ENCODE measurements at places on chromosomes 16 and 17.

DNA sequence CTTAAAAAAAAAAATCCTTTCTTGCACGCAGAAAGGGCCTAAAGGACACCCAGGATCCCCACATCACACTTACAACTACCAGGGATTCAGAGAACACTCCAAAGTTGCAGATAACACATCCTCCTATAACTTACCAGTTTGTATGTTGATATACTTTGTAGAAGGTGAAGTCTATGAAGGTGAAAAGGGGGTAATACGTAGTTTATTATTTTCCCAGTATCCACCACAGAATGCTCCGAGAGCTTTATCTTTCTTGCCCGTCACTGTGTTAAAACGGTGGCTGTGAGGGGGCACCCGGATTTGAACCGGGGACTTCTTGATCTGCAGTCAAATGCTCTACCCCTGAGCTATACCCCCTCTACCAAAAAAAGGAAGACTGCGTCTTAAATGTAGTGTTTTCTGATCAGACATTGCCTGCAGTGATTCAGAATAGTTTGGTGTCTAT lies 7.9 kb upstream of the RPL23 start:
- peak; percentile 30 for DNase-seq

- no peak for DNase-seq
Observed at GRCh38 chr17:48996722-48997102, 473 bp upstream of the IGF2BP1 start.

GRCh38 chr17:17420082-17420481 lies 56.7 kb upstream of the MED9 start:
- no peak for DNase-seq

DNA sequence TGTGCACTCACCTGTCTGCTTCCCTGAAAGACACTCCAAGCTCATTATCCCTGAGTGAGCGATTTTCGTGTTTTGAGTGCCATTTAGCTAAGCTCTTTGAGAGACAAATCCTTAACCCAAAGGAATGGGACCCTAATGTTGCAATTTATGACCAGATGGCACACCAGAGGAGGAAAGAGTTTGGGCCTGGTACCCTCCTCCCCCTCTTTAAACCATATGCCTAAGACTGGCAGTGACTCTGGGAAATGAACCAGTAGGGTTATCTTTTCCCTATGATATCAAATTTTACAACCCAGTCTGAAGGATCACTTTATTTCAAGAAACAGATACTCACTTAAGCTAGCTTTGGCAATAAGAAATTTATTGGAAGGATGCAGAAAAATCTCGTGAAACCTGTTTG lies 550.4 kb downstream of the TOX3 start:
- DNase-seq = no peak

GRCh38 chr16:30139583-30140481 lies 16.8 kb upstream of the MAPK3 start:
- no peak for DNase-seq

DNA sequence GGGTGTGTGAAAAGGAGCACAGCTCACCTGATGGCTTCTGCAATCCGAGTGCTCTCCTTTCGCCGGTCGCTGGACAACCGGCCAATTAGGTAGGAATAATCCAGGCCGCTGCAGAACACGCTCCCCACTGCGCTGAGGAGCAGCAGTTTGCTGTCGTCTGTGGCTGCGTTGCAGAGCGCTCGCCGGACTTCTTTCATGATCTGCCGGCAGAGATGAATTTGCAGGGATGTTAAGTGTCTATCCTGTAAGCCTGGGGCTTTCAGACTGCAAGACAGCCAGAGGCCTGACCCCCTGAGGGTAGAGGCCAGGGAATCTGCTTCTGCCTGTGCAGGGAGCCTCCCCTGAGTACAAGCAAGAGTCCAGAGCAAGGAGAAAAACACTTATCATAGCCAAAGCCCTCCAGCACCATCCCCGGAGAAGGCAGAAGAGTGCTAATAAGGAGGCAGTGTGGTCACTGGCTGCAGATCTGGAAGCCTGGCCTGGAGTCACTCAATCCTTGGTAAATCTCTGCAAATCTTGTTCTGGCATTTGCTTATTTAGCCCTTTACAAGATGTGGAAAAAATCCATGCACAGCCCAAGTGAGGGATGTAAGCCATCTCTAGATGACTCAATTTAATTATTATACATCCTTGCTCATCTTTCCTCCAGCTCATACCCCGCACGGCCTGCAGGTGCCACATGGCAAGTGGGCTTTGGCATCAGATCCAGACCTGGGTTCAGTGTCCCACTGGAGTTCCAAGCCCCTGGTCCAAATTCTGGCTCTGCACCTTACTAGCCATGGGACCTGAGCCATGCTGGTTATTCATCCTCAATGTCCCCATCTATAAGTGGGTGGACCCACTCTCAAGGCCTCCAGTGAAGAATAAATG lies 80.2 kb downstream of the DYNLRB2 start:
- no peak for DNase-seq

- DNase-seq = peak; percentile 25
Observed at GRCh38 chr17:39281806-39282205, 56.1 kb upstream of the STAC2 start.

DNA sequence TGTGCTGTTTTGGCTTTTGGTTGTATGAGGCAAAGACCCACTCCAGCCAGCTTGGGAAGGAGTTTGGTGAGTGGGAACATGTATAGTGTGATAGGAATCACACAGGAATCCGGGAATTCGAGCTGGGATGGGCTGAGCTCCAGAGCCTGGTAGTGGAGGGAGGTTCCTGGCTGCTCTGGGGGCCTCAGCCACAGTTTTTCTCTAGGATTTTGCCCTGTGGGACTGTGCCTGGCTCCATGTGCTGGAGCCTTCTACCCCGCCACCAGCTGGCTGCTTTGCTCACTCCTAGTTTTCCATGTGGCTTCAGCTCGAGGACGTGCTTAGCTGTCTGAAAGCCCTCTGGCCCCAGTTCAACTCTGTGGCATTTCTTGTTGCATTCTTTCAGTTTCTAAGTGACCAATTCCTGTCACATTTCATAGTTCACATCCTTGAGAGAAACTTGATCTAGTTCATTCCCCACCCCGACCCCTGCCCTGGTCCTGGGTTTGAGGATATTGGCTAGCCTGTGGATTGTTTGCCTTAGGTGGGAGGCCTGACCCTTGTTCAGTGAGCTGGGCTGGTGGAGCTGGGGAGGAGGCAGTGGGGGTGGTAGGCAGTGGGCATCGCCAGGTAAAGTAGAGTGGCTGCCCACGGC lies 5.0 kb downstream of the SEC14L1 start:
- peak; percentile 72 for DNase-seq

DNA sequence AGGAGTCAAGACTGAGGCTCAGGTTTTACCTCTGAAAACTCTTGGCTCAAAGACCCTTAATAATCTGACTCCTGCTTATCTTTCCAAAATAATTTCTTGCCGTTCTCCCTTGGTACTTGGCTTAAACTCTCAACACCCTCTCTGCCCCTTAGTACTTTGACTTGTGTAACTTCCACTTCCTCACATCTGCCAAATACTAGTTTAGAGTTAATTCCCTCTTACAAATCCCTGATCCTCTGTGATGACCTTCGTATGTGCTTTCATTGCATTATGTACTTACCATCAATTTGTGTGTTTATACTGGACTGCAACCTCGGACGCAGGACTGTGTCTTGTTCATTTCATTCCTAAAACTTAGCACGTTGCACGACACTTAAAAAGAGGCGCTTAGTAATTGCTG lies 35.2 kb downstream of the ZNF207 start:
- no peak for DNase-seq

GRCh38 chr16:84327926-84328505 lies 33.3 kb downstream of the WFDC1 start:
- no peak for DNase-seq

DNA sequence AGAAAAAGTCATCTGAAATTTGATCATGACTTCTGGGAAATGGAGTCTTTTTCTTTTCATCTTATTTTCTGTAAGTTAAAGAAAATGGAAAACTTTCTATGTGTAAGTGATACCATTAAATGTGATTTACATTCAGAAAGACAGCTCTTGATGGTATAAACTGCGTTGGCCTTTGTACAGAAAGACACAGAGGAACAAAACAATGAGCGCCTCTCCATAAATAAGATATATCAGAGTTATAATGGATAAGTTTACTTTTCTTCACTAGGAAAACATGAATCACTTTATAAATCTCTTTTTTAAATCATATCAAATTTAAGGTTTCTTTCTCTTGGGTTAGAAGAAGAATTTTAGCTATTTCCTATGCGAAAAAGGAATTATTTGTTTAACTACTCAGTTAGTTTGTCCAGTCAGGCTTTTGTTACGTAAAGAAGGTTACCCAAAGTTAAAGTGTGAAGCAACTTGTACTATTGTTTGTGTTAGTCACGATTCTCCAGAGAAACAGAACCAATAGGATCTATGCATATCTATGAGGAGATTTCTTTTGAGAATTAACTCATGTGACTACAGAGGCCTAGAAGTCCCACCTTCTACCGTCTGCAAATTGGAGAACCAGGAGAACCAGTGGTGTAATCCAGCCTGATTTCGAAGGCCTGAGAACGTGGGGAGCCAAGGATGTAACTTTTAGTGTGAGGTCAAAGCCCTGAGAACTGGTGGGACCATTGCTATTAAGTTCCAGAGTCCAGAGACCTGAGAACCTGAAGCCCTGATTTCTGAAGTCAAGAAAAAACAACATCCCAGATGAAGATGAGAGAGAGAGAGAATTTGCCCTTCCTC lies 295.4 kb upstream of the KCNJ16 start:
- peak; percentile 62 for DNase-seq

GRCh38 chr17:41593306-41593981 lies 6.7 kb upstream of the KRT14 start:
- no peak for DNase-seq

GRCh38 chr17:2853283-2854142 lies 57.3 kb downstream of the RAP1GAP2 start:
- DNase-seq = peak; percentile 24

DNA sequence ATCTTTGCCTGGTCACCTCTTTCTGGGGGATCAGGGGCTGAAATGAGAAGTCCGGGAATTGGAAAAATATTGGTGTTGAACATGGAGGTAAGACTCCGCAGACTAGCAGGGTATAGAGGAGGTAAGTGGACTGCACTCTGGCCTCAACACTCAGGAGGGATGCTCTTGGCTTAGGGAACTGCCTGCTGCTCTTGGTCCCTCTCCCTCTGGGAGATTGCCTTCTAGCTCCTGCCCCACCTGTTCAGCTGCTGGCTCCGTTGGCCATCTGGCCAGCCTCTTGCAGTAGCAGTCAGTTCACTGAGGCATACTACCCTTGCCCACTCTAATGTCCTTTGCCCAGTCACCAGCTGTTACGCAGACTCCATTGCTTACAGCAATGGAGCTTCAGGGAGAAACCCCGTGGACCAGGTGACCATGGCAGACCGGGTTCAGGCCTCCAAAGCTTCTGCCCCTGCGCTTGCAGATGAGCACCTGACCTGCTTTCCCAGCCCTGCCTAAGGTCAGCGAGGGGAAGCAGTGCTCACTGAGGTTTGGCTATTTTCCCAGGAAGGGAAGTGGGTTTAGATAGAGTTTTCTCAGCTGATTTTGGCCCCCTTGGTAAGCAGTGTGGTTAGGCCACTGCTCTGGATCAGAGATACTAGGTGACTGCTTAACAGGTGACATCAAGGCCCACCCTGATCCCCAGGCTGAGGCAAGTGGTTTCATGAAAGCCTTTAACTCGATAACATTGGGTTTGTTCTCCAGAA lies 11.9 kb downstream of the CDK5RAP3 start:
- no peak for DNase-seq

- no peak for DNase-seq
Observed at GRCh38 chr17:17737961-17738894, 57.0 kb downstream of the RAI1 start.

GRCh38 chr17:72189768-72190593 lies 69.2 kb downstream of the SOX9 start:
- DNase-seq = no peak

- DNase-seq = no peak
Observed at GRCh38 chr17:57602896-57603295, 142.2 kb downstream of the CCDC182 start.

GRCh38 chr17:49925921-49926320 lies 43.1 kb upstream of the DLX4 start:
- DNase-seq = no peak

DNA sequence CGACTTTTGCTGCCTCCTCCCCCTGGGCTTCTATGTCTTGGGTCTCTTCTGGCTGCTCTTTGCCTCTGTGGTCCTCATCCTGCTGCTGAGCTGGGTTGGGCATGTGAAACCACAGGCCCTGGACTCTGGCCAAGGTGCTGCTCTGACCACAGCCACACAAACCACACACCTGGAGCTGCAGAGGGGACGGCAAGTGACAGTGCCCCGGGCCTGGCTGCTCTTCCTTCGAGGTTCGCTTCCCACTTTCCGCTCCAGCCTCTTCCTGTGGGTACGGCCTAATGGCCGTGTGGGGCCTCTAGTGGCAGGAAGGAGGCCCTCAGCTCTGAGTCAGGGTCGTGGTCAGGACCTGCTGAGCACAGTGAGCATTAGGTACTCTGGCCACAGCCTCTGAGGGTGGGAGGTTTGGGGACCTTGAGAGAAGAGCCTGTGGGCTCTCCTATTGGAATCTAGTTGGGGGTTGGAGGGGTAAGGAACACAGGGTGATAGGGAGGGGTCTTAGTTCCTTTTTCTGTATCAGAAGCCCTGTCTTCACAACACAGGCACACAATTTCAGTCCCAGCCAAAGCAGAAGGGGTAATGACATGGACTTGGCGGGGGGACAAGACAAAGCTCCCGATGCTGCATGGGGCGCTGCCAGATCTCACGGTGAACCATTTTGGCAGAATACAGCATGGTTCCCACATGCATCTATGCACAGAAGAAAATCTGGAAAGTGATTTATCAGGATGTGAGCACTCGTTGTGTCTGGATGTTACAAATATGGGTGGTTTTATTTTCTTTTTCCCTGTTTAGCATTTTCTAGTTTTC lies 2.3 kb downstream of the GP1BA start:
- DNase-seq = peak; percentile 57

DNA sequence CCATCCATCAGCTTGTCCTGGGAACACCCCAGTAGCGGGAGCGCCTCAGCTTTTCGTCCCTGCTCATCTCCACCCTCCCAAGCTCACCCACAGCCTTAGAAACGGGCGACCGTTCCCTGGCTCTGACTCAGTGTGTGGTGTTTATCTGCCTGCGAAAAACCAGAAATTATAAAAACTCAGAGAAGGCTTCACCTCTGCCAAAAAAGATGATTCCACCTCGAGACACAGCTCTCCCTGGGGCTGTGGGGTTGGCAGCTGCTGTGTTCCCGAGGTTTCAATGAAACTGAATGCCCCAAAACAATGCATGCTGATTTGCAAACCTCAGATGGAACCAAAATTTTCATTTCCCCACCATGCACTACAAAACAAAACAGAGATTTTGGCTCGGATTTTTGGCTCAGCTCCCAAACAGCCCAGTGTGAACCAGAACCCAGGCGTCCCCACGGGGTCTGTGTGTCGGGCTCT lies 62.4 kb upstream of the MED9 start:
- DNase-seq = peak; percentile 53

DNA sequence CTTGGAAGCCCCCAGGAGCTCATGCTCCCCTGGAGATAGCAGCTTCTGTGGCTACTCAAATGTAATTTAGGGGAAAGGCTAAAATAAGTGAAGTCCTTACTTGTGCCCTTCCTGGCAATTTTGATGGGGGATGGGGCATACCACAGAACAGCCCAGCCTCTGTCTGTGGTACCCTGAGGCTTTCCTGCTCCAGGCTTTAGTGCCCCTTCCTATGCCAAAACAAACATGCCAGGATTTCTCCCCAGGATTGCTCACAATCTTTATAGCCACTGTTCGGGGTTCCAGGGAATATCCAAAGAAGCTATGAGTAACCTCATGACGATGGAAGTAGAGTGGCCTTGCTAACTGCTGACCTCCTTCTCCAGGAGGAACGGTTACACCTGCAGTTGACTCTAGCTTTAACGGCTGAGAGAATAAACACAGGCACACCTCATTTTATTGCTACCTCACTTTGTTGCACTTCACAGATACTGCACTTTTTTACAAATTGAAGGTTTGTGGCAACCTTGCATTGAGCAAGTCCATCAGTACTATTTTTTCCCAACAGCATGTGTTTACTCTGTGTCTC lies 24.9 kb downstream of the CCL4 start:
- no peak for DNase-seq

- DNase-seq = no peak
Observed at GRCh38 chr16:49961089-49961488, 63.9 kb upstream of the CNEP1R1 start.
